ENCODE measurements at places on chromosomes 3 and 15. TPM values are rescaled to one million over a fixed set of nuclear protein-coding genes. Genes with fewer than 3 reads are reported as not detected.

GRCh38 chr3:27914199-27914598, 192.1 kb upstream of the EOMES start:
- no peaks in the 10 kb centered on the region for H3K36me3 ChIP-seq
- H3K4me1 ChIP-seq, result no peaks in the 10 kb centered on the region
- peak; percentile 52 for DNase-seq
- no peak overlapping the region for H3K27ac ChIP-seq

DNA sequence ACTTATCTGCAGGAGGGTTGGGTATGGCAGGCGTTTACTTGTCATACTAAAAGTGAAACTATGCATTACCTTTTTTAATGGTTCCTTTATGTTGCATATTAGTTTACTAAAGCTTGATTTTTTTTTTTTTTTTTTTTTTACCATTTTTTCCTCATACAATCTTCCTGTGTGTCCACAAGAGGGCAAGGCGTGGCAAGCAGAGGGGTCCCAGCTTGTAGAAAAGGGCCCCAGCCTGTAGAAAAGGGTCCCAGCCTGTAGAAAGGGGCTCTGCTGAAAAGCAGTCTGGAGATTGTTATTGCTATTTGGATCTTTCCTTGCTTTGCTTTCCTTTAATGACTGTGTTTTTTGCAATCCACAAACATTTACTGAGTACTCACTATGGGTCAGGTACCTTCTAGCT, 21.9 kb downstream of the MKRN2 start:
- no peak overlapping the region for H3K27ac ChIP-seq
- H3K27me3 ChIP-seq, result no peaks in the 10 kb centered on the region
- H3K36me3 ChIP-seq, result peaks cover 87% of the 10 kb centered on the region
- H3K4me3 ChIP-seq, result no peak overlapping the region
- no peaks in the 10 kb centered on the region for H3K4me1 ChIP-seq

DNA sequence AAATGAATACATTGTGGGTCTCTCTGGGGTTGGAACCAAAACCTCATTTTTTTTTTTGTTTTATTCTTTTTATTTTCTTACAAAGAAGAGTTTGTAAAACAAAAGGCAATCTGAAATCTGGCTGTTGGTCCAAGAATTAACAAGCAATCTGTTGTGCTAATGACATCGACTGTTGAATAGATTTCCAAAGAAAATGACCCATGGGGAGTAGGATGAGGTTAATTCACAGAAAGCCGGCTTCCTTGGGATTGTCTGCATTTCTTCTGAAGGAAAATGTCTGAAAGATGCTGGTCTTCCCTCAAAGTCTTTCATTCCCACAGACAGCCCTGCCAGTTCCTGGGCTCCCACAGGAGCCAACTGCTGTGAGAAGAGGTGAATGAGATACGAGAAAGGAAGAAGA, 92.9 kb downstream of the LRRC3B start:
- H3K4me1 ChIP-seq, result no peaks in the 10 kb centered on the region
- no peaks in the 10 kb centered on the region for H3K27me3 ChIP-seq
- no peak overlapping the region for H3K27ac ChIP-seq

Gene CNTN3
- total RNA-seq, result 0.29 TPM

GRCh38 chr3:188792793-188793192, 379.0 kb upstream of the TPRG1 start:
- no peaks in the 10 kb centered on the region for H3K27me3 ChIP-seq
- no peak overlapping the region for H3K4me3 ChIP-seq
- peak; percentile 33 for DNase-seq
- H3K4me1 ChIP-seq, result no peaks in the 10 kb centered on the region
- no peak overlapping the region for H3K27ac ChIP-seq
- no peaks in the 10 kb centered on the region for H3K36me3 ChIP-seq

GRCh38 chr15:54017959-54018358, 39.7 kb downstream of the UNC13C start:
- H3K27me3 ChIP-seq, result no peaks in the 10 kb centered on the region
- no peaks in the 10 kb centered on the region for H3K36me3 ChIP-seq
- no peak for DNase-seq
- H3K4me3 ChIP-seq, result no peak overlapping the region

DNA sequence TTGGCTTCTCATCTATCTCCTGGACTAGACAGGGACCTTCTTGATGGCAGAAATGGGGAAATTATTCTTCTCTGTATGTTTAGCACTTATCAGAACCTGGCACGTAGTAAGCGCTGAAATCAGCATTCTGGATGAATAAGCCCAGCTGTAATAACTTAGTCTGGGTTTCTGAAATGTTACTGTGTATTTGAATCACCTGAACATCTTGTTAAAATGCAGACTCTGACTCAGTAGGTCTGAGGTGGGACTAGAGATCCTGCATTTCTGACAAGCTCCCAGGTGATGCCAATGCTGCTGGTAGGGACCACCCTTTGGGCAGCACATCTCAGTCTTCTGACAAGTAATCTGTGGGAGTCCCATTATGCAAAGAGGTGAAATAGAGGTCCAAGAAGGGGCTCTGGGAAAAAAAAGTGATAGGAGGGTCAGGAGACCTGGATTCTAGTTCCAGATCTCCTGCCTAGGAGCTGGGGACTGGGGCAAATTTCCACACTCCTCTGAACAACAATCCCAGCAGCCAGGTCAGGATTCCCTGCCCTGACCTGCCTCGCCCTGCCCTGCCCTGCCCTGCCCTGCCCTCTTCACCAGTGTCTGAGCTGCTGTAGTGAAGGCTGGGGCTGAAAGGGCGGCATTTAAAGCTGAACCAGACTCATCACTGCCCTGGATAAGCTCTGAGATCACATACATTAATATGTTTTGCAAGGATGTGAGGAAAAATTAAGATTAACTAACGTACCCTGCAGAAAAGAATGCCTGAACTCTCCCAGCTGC, 17.2 kb upstream of the SLC6A11 start:
- no peaks in the 10 kb centered on the region for H3K36me3 ChIP-seq
- no peaks in the 10 kb centered on the region for H3K27me3 ChIP-seq
- H3K27ac ChIP-seq, result no peak overlapping the region
- no peak for DNase-seq
- no peaks in the 10 kb centered on the region for H3K4me1 ChIP-seq

Gene UBAP1L
- 2.6 TPM for total RNA-seq

GRCh38 chr3:117346901-117347300, 637.3 kb downstream of the TUSC7 start:
- H3K27me3 ChIP-seq, result no peaks in the 10 kb centered on the region
- H3K36me3 ChIP-seq, result no peaks in the 10 kb centered on the region
- no peak overlapping the region for H3K27ac ChIP-seq
- DNase-seq, result no peak

DNA sequence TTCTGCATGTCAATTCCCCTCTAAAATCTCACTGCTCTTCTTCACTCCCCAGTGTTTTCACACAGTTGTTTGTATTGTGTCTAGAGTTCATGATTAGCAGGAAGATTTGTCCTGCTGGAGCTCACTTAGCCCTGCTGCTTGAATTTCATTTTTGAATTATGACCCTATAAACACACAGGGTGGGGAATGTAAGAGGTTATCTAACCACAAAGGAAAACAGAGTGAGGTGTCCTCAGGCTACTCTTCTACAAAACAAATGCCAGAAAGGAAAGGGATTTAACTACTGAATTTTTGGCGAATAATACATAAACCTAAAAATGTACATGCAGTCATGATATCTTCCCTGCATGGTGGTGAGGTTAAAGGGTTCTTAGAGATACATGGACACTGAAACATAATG, 215.1 kb upstream of the CNTN4 start:
- no peaks in the 10 kb centered on the region for H3K27me3 ChIP-seq
- H3K4me3 ChIP-seq, result no peak overlapping the region
- H3K4me1 ChIP-seq, result no peaks in the 10 kb centered on the region
- H3K36me3 ChIP-seq, result peaks cover 4% of the 10 kb centered on the region
- no peak overlapping the region for H3K27ac ChIP-seq

DNA sequence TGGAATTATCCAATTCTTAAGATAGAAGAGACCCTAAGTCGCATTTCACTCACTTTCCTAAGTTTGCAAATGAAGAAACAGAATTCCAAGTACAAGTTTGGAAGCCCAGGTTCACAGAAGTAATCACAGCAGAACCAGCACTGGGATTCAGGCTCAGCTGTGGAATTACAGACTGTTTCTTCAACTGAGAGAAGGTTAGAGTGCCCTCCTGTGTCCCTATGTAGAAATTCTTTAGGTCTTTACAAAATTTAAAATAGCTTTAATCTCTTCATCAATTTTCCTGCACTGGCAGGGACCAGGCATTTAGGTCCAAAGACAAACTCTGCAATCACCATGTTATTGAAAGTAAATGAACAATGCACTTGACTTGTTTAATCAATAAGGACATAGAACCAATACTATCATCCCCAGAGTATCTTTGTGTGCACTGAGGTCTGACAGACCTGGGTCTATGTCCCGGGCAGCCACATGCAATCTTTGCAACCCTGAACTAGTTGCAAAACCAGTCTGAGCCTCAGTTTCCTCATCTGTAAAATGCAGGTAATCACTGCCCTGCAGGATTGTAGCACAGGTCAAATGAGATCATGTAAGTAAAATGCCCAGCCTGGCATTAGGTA, 96.3 kb upstream of the ZBED2 start:
- H3K36me3 ChIP-seq, result no peaks in the 10 kb centered on the region
- no peak overlapping the region for H3K4me3 ChIP-seq
- H3K27me3 ChIP-seq, result no peaks in the 10 kb centered on the region
- DNase-seq, result no peak
- H3K27ac ChIP-seq, result no peak overlapping the region

Gene ABI3BP
- 0.28 TPM for total RNA-seq

Measured in H9 (cell line).